SW480 (cell line): ENCODE measurements at places on chromosomes 5 and 9.
A peak's percentile ranks its signal among the peaks of the same experiment; 100 is the strongest.

DNA sequence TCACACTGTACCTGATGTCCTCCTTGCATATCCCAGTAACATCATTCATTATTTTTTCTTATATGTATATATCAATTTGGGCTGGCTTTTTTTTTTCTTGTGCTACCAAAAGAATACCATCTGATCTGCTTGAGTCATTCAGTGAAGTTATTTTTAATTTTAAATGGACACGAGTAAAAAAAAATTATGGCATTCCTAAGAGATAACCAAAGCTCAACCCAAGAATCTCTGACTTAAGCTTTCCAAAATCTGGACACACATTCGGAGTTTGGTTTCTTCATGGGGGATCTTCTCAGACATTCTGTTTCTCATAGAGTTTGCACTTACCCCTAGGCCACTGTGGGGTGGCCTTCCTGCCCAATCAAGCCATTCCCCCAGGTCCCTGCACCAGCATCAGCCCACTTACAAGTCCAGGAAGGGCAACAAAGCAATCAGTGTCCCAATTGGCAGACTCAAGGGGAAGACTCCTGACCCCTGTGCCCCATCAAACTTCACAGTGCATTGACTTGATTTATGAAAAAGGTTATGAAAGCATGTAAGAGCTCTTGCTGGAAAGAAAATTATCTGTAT, 49.2 kb upstream of the SPDL1 start:
- DNase-seq, result no peak

- peak; percentile 77 for DNase-seq
Measured at GRCh38 chr5:5351288-5351979, 71.0 kb upstream of the ICE1 start.

DNA sequence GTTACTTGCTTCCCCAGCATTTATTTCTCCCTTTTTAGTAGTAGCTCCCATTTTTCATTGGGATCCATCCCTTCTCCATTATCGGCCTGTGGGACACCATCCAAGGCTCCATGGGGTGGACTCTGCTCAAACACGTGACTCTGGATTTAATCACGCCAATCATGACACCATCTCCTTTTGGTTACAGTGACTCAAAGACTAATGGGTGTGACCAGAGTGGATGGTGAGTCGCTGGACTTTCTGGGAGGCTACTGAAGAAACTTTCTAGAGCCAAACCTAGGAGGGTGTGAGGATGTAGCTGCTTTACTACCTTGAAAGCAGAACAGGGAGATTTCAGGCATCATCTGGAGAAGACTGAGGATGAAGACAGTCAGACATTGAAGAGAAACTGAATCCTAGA, 93.1 kb downstream of the PJA2 start:
- DNase-seq, result no peak

- peak; percentile 23 for DNase-seq
Measured at GRCh38 chr5:78162253-78162862, 132.1 kb downstream of the AP3B1 start.

GRCh38 chr9:27117489-27118135, 8.6 kb downstream of the TEK start:
- peak; percentile 17 for DNase-seq

- DNase-seq, result no peak
Measured at GRCh38 chr5:10300246-10300645, 7.5 kb downstream of the CMBL start.

DNA sequence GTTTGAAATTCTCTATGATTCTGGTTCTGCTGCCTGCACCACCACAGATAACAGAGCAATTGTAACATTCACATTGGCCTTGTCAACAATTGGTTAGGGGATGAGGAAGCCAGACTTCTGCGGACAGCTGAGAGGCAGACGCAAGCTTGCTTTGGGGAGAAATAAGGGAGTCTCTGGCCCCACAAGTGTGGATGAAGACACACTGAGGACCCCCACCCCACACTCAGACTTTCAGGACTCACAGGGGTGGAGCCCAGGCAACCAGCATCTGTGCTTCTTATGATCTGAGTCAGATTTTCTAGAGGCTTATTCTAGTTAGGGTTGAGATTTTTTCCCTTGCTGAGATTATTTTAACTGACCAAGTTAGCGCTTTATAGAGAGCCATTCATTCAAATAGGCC, 140.3 kb upstream of the IRX2 start:
- no peak for DNase-seq

DNA sequence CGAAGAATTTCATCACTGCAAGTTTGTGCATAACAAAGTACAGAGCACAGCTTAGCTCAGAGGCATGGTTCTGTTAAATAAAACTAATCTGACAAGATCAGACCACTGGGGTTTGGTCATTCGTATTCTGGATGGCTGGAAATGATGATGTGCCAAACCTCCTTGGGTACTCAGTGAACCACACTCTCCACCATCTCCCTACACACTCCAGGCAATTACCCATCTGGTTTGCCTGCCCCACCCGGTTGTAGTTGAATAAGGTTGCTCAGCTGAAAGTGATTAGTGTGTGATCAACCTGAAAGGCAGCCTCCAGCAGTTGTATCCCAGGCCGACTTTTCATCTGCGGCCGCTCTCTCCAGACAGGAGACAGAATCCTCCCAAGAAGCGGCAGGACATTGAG, 371.4 kb downstream of the TLE1 start:
- DNase-seq, result no peak

GRCh38 chr5:173862047-173862477, 26.1 kb upstream of the CPEB4 start:
- DNase-seq, result no peak

DNA sequence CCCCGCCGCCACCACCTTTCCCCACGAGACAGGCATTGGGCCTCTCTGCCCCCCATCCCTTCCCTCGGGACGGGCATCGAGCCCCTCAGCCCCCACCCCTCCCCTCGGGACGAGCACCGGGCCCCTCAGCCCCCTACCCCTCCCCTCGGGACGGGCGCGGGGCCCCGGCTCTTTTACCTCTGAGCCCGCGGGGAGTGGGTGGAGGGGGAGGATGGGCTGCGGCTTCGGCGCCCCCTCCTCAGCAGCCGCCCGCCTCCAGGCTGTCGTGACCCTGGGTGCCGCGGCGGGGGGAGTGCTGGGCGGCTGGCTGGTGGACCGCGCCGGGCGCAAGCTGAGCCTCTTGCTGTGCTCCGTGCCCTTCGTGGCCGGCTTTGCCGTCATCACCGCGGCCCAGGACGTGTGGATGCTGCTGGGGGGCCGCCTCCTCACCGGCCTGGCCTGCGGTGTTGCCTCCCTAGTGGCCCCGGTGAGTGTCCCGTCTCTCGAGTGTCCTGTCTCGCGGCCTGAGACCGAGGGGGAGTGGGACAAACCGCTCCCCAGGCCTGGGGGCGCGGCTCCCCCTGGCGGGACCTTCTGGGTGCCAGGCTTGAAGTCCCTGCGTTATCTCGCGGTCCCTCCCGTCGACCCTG, 791 bp downstream of the SLC2A8 start:
- peak; percentile 43 for DNase-seq

DNA sequence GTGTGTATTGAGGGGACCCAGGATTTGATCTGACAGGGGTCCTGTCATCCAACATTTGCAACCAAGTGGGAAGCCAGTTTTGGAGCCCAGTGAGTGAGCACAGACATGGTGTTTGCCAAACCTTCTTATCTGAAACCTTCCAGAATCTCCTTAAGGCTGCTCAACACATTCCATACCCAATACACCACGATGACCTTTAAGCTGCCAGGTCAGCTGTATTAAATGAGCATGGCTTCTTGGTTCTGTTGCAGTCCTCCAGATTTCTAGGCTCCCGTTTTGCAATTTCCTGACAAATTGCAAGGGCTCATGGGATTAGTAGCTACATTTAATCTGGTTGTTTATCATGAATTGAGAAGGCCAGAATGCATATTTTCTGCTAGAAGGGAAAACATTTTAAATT, 124.2 kb upstream of the ATP10B start:
- DNase-seq, result no peak

GRCh38 chr9:81690251-81690851, 1.0 kb upstream of the TLE1 start:
- no peak for DNase-seq

DNA sequence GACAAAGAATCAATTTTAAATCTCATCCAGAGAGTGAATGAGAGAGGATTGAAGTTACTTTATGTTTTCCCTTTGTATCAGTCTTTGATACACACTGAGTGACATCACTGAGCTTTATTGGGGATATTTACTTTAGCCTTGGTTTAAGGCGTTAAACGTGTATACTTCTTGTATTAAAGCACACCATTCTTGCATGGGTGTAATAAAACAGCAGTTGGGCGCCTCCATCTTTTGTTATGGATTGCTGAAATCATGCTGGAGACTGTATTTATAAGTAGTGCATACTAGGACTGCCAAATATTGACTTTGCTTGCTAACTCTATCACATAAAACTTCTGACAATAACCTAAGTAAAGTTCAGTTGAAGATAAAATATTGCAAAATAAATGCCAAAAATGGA, 1755.8 kb upstream of the WWC1 start:
- no peak for DNase-seq

DNA sequence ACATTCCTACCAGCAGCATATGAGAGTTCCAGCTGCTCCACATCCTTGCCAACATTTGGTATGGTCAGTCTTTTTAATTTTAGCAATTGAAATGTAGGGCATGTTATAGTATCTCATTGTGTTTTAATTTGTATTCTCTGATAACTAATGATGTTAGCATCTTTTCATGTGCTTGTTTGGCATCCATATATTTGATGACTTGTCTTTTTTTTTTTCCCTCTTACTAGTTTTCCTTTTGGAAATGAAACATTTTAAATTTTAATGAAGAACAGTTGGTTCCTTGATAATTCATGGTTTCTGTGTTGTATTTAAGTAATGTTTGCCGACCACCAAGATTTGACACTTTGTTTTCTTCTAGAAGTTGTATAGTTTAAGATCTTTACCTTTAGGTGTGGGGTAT, 8.8 kb downstream of the OGN start:
- no peak for DNase-seq

- DNase-seq, result no peak
Measured at GRCh38 chr9:134826336-134827285, 54.0 kb upstream of the FCN2 start.

DNA sequence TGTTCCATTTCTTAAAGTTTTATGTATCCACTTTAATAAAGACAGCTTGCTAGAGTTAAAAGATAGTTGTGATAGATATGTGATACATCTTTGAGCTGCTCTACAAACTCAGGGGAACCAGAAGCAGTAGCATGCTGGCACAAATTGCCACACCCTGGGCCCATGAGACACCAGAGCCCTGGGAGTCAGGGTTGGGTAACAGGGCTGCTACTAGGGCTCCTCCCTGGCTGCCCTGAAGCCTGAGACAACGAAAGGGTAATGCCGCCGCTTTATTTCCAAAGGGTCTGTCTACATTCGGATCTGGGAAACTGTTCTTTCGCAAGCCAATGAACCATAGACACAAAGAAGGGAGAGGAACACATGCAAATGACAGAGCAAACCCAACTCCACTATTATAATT, 29.2 kb downstream of the PTPN3 start:
- no peak for DNase-seq

- peak; percentile 25 for DNase-seq
Measured at GRCh38 chr9:37035648-37036370, 1.7 kb upstream of the PAX5 start.

GRCh38 chr9:110291921-110292557, 35.7 kb upstream of the TXN start:
- DNase-seq, result no peak

- DNase-seq, result no peak
Measured at GRCh38 chr5:138369706-138370105, 17.2 kb downstream of the KDM3B start.

DNA sequence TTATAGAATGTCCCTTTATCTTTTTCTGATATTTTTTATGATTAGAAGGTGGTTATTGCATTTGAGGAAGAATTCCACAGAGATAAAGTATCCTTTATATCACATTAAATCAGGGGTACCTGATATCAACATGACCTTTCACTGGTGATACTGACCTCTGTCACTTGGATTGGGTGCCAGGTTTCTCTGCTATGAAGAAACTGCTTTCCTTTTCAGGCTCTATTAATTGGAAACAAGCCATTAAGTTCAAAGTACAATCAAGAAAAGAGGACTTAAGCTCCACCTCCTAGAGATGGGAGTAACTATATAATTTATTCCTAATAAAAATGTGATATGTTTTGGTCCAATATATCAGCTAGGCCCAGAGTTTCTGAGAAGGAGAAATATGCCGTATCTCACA, 514.6 kb upstream of the TYRP1 start:
- no peak for DNase-seq

GRCh38 chr9:33404788-33405362, 2.5 kb upstream of the AQP7 start:
- no peak for DNase-seq

GRCh38 chr5:73443829-73444498, 4.6 kb downstream of the FOXD1 start:
- no peak for DNase-seq

GRCh38 chr9:116181853-116182610, 28.4 kb downstream of the PAPPA start:
- no peak for DNase-seq

GRCh38 chr5:112720576-112720975, 17.1 kb upstream of the APC start:
- DNase-seq, result no peak

DNA sequence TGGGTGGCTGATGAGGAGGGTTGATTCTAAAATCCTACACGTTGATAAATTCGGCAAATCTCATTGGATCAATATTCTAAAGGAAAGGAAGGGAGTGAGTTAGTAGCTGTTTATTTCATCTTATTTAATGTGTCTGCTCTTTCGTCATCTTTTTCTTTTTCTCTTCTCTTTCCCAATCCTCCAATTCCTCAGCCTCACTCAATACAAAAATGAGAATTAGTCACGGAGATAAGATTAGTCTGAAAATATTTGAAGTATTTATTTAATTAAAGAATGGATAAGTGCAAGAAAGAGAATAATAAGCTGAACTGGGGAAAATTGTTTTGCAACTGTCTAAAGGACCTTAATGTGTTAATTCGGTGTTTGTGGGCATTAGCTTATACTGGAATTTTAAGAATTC, 1095.1 kb downstream of the DTWD2 start:
- DNase-seq, result no peak

DNA sequence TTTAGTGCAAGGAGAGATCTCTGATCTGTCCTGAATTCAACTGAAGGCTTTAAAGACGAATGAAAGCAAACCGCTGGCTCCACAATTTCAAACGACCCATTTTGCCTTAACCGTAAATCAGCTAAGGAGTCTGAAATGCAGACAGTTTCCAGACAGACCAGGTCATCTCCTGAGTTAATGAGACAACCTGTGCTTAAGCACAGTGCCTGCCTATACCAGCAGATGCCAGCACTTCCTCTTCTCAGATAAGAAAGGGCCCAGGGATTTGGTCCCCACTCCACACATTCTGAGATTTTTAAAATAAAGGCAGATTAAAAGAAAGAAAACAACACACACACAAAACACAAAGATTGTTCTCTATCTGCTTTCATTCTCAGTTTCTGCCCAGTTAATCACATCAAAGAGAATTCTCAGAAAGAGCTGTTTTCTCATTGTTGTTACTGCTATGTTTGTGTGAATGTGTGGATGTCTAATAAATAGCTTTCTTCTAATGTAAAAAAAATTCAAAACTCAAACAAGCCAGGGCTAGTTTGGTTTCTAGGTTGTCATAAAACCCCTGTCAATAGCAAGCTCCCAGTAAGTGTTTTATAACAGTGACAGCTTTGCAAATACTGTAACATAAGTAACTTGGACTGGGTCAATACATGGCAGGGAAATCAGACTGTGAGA, 157.7 kb upstream of the SLC24A2 start:
- DNase-seq, result no peak
